HCT116 (cell line): ENCODE measurements at places on chromosomes 5 and 9. TPM values are rescaled to one million over a fixed set of nuclear protein-coding genes. Genes with fewer than 3 reads are reported as not detected.

Gene ROPN1L
- 0.66 TPM for total RNA-seq

Gene GPR151
- total RNA-seq, result not detected

Gene IL33
- not detected for total RNA-seq

Gene DEPDC1B
- 39.7 TPM for total RNA-seq

Gene AUH
- total RNA-seq, result 29.0 TPM

- no peak for DNase-seq
These were observed 194.3 kb downstream of the ARHGEF28 start for GRCh38 chr5:73820326-73820725.

DNA sequence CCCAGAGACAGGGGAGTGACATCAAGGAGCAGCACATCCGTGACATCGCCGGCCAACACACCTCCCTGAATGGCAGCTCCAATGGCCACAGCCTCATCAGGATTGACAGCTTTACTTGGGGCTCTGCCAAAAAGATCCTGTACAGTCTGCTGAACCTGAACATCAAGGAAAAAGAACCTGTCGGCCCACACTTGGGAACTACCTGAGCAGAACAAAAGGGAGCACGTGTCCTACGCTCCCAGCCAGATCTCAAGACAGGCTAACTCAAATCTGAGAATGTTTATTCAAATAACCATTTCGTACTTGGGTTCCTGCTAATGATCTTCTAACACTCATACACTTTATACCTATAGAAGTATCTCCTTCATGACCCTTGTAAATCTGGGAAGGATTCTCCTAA, 15.3 kb downstream of the HSPA9 start:
- DNase-seq, result no peak

DNA sequence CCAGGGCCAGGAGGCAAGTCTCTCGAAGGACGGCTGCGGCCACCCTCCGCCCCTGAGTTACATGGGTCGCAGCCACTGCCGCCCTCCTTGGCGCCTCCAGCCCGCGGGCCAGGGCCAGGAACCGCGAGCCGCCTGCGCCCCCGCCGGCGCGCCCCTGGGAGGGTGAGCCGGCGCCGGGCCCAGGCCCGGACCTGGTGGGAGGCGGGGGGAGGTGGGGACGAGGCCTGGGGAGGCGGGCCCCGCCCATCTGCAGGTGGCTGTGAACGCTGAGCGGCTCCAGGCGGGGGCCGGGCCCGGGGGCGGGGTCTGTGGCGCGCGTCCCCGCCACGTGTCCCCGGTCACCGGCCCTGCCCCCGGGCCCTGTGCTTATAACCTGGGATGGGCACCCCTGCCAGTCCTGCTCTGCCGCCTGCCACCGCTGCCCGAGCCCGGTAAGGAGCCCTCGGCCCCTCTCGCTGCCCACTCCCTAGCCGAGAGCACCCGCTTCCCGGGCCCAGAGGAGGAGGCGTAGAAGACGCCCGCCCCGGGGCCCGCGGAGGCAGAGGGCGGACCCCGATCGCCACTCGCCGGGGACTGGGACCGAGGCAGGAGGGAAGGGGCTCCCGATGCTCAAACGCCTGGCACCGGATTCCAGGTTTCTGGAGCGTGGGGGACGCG, at the start of gene ASS1:
Gene ASS1 (plus strand): TSS at position 397 of the 657 bp plus-strand sequence. CDS start 7,268 bp downstream, outside the sequence.
- DNase-seq, result no peak

- no peak for DNase-seq
These were observed 278.1 kb upstream of the KLF4 start for GRCh38 chr9:107767711-107768110.

DNA sequence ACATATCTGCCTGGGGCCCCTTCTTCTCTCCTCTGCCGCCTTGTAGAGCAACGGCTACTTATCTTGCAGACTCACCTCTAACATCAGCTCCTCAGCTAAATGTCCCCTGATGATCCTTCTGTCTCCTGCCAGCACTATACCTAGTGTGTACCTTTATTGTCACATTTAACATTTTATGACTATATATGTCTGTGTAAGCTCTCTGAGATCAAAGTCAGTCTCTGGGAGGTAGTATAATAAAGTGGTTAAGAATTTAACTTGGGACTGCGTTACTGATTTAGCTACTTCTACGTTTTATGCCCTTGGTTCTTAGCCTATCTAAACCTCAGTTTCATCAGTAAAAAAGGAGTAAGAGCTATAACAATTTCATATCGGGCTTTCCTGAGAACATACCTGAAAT, 2.2 kb downstream of the TMED7 start:
- no peak for DNase-seq

DNA sequence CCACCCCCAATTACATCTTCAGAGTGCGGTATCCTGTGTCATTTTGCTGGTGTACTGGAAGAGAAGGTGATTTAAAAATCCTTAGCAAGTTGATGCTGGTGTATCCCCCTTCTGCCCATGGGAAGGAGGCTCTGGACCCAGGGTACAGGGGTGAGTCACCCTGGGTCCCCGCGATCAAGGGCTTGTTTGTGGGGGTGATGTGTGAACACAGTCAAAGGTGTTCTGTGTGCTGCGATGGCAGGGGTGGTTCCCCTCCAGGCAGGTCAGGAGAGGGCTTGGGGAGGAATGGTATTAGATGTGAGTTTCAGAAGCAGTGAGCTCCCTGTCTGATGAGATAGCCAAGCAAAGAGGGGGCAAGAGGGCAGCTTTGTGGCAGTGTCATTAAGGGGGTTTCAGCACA, 28.9 kb downstream of the OLFM1 start:
- DNase-seq, result no peak

- DNase-seq, result peak; percentile 65
These were observed 534 bp downstream of the ERP44 start for GRCh38 chr9:100098046-100098886.

- DNase-seq, result no peak
These were observed 473.1 kb downstream of the DIRAS2 start for GRCh38 chr9:90169490-90169889.

- no peak for DNase-seq
These were observed 129.3 kb upstream of the RAI14 start for GRCh38 chr5:34526682-34527305.

- DNase-seq, result no peak
These were observed 177.0 kb downstream of the FGF18 start for GRCh38 chr5:171596391-171596878.
